ENCODE measurements at places on chromosomes 7 and 10.

DNA sequence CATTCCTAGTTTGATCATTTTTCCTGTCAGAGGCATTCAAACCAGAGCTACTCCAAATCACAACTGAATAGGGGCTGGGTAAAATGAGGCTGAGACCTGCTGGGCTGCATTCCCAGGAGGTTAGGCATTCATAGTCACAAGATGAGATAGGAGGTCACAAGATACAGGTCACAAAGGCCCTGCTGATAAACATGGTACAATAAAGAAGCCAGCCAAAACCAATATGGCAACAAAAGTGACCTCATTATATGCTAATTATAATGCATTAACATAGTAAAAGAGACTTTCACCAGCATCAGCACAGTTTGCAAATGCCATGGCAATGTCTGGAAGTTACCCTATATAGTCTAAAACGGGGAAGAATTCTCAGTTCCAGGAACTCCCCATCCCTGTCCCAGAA lies 37.3 kb downstream of the TWIST1 start:
- no peak for DNase-seq

GRCh38 chr10:24462889-24463552 lies 254.1 kb downstream of the KIAA1217 start:
- DNase-seq = no peak

- no peak for DNase-seq
Observed at GRCh38 chr10:114603948-114604347, 54.1 kb downstream of the ABLIM1 start.

DNA sequence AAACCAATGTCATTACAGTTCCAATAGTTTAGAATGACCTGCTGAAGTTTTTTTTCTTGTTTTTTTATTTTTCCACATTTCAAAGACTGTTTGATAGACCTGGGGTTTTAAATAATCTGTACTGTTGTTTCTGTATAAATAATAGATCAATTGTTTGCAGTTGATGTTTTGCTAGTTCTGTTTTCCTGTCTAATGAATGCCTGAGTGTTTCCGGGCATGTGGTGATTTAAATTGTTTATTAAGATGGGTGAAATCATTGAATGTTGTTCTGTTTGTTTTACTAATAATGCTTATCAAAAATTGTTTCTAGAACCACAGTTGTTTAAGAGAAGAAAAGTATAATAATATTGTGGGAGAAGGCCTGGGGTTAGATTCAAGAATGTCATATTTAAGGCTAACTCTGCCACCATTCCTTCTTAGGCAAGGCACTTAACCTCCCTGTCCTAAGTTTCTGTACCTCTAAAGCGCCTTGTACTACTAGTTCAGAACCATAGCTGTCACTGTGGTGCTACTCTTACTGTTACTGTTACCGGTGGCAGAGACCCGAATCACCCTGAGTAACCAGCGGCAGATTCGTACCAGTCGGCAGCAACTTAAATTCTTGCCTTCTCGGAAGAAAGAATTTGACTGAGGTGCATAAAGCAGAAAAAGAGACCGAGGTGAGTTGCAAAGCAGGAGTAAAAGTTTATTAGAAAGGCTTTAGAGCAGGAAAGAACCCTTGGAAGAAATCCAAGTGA lies 1014.1 kb downstream of the REEP3 start:
- DNase-seq = no peak

DNA sequence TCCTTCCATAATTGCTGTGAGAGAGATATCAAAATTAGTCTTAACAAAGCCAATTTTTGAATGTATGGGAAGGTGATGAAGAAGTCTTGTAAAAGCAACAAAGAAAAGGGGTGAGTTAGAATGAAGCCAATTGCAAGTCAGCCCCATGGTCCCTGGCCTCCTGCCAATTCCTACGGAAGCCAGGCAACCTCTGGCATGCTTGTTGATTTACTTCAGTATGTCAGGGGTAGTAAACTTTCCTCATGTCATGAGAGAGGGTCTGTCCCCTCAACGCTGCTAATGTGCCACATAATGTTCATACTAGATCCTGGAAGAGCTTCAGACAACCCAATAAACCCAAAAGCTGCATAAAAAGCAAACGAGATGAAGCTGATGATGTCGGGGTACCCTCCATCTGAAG lies 159.1 kb upstream of the YAE1 start:
- DNase-seq = no peak

DNA sequence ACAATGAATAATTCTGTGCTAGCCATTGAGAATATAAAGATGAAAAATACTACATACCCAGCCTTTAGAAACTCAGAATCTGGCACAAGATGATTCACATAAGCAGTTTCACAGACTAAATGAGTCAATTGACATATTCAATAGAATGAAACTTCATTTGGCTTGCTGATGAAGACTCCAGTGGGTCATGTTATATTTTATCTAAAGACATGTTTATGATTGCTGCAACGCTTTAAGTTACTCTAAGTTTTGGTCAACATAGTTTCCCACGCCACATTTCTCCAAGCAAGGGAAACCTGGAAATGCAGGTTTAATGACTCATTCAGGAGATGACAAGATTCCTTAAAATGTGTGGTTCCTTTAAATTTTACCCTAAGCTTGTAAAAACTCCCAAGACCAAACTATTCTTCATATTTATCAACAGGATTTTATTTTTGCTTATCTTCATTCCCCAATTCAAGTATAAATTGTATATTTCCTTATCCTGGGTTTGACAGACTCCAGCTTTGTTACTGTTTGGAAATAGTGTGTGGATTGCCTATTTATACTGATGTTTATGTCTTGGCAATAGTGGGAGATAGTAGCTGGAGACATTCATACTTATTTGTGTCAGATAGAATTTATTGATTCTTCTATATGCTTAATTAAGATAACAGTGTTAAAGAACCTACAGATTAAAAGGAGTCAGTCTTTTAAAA lies 6.6 kb downstream of the SEMA3A start:
- DNase-seq = no peak

DNA sequence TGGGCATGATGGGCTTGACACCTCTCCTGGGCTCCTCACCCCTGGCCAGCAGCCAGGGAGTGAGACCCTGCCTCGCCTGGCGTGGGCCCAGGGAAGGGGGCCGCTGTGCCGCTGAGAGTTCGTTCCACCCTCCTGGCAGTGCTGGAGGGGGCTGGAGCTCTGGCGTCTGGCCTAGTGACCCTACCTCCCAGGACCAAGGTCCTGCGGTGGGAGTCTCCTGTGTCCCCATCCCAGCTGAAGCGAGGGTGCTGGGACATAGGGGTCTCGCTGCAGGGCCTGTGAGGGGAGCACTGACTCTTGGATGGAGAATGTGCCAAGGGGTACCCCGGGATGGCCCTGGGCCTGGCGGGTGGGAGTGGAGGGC lies 1.2 kb downstream of the GTF2IRD1 start:
- no peak for DNase-seq

- DNase-seq = no peak
Observed at GRCh38 chr10:31693491-31693890, 235.1 kb downstream of the ARHGAP12 start.

- DNase-seq = no peak
Observed at GRCh38 chr10:86345296-86345858, 21.2 kb downstream of the GRID1 start.

GRCh38 chr7:55336540-55336939 lies 28.6 kb upstream of the LANCL2 start:
- DNase-seq = no peak

- DNase-seq = no peak
Observed at GRCh38 chr10:123331438-123331837, 177.2 kb downstream of the BUB3 start.

DNA sequence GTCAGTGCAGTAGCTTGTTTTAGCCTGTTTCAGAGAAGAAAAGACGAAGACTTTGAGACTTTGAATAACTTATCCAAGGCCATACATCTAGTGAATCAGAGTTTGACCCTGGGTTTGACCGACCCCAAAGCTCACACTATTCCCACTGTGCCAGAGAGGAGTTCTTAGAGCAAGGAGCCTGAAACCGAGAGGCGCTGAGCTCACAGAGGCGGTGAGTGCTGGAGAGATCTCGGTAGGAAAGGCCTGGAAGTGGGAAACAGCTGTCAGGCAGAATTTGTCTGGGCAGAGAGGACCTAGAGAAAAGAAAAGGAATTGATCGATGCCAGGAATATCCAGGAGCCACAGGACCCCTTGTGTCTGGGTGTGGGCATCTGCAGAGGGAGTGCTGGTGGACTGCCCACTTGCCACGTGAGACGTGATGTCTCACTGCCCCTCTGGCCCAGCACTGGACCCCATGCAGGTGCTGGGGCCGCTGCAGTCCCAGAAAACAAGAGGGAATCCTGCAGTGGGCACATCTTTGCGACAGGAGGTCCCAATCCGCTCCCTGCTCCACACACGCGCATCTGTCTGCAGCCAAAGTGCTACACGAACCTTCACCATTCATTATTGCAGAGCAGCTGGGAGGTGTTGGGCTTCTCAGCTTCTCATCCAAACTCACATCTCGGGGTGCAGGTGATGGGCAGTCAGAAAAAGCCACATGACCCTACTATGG lies 6.2 kb downstream of the CALML3 start:
- DNase-seq = no peak

GRCh38 chr10:34732926-34733325 lies 82.2 kb downstream of the PARD3 start:
- no peak for DNase-seq

DNA sequence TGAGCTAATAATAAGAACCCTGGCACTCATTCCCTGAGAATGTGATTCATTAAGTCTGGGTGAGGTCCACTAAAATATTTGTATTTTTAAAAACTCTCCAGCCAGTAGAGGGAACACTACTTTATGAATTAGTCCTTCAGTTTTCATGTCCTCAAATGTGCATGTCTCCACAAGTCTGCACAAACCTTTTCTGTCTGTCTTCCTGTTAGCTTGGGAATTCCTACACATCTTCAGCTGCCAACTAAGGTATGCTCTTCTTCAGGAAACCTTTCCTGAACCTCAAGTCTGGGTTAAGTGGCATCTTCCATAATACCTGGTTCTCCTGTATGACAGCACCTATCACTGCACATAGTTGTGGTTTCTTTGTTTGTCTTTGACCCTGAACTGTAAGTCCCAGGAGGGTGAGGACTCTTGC lies 119.6 kb upstream of the MKX start:
- no peak for DNase-seq

DNA sequence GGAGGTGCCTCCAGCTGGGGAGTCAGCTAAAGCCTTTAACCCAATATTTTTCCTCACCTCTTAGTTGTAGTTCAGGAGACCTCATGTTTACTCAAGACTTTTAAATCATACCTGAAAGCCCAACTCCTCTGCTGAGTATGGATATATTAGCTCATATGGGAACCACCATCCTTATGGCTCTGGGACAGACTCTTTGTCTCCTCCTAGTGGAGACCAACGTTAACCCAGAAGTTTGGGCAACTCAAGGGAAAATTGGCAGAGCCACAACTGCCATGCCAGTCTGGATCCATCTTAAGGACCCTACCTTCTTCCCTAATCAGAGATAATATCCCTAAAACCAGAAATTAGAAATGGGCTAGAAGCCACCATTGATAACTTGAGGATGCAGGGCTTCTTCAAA lies 80.8 kb downstream of the TMEM106B start:
- DNase-seq = no peak

GRCh38 chr7:32250471-32251260 lies 180.5 kb upstream of the PDE1C start:
- no peak for DNase-seq

- no peak for DNase-seq
Observed at GRCh38 chr10:51023636-51024035, 50.7 kb upstream of the PRKG1 start.

GRCh38 chr7:1646957-1647891 lies 22.9 kb upstream of the ELFN1 start:
- no peak for DNase-seq

DNA sequence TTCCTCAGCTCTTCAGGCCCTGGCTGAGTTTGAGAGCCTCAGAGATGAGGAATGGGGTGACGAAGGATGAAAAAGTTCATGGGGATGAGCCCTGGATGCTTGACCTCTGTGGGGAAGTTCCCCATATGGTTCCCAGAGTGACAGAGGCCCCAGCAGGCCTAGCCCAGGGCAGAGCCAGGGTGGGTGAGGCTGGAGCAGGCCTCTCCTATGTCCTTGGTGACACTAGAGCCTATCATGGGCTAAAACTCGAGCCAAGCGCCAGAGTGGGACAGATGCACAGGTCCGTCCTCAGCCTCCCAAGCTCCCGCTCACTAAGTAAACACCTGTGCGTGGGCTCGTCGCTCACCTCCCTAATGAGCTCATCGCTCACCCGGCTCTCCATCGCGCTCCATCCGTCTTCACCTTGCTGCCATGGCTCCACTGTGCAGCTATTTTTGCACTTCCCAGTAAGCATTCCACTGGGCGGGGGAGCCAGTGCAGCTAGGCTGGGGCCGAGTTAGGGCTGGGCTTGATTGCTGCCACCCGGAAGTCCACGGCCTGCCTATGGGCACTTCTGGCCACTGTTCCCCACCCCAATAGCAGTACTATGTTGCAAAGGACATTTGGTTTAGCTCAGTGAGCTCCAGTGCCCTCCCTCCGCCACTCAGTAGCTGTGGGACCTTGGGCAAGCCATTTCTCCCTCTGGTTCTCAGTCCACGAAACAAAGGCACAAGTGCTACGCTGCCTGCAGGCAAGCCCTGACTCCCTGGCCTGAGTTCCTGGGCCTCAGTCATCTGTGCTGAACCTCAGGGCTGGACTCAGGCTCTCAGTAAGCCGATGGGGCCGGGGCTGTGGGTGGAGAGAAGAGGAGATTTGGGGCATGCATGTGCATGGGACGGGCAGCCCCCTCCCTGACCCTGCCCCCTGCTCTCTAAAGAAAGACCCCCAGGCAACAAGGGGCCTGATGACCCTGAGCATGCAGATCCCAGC lies 117.3 kb upstream of the PCBD1 start:
- DNase-seq = no peak

- no peak for DNase-seq
Observed at GRCh38 chr7:154255324-154255723, 203.1 kb downstream of the DPP6 start.

GRCh38 chr7:141649137-141649864 lies 52.7 kb downstream of the DENND11 start:
- no peak for DNase-seq

DNA sequence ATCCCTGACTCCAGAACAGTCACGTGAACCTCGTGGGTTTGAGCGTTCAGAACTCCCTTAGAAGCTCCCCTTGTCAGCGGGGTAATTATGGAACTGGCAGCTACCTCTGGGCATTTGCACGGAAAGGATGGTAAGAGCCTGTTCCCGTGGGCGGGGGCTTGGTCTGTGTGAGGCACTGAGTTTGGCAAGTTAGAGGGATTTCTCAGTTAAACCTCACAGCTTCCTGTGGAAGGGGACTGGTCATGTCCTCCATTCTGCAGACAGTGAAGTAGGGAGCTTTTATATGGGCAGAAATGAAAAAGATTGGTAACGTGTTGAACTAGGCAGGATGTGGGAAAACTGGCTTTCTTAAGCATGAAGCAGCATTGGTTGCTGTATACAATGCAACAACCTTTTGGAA lies 16.0 kb downstream of the PALD1 start:
- no peak for DNase-seq

DNA sequence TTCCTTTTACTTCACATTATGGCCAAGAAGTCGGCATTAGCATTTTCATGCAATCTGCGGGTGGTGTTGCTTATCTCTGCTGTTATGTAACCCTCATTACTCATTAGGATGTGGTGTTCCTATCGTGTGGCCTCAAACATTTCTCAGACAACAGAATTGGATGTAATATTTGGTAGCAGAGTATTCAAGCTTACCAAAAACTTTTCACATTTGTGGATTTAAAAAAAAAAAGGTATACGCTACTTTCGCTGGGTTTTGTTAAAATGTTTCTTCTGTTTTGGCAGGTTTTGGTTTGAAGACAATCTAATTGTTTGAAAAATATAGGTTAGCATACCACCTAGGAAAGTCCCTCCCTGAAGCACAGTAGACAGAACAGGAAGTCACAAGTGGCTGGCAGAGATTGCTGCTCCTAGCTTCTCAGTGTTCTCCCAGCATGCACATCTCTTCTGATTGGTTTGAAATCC lies 128.8 kb downstream of the GATA3 start:
- DNase-seq = peak; percentile 51

GRCh38 chr10:78868861-78869260 lies 199.9 kb upstream of the ZMIZ1 start:
- no peak for DNase-seq
